ENCODE measurements at places on chromosomes 3 and 15. TPM values are rescaled to one million over a fixed set of nuclear protein-coding genes. Genes with fewer than 3 reads are reported as not detected.

DNA sequence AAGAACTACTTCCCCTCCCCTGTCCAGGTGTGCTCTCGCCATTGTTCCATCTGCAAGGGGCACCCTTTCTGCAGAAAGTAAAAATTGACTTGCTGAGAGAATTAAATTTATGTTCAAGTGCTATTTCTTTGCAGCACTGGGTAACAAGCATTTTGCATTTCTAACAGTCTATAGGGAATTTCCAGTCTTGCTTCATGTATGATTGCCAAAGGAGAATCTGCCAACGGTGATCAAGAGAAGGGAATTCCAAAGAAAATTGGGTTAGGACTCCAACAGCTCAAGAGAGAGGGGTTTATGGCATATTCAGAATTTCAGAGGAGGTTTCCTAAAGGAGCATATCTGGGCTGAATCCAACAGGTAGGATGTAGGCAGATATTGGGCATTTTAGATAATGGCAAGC lies 136.7 kb upstream of the WNT5A start:
- DNase-seq: no peak

- peak; percentile 56 for DNase-seq
Measured at GRCh38 chr3:50165910-50166538, 10.9 kb downstream of the SEMA3F start.

DNA sequence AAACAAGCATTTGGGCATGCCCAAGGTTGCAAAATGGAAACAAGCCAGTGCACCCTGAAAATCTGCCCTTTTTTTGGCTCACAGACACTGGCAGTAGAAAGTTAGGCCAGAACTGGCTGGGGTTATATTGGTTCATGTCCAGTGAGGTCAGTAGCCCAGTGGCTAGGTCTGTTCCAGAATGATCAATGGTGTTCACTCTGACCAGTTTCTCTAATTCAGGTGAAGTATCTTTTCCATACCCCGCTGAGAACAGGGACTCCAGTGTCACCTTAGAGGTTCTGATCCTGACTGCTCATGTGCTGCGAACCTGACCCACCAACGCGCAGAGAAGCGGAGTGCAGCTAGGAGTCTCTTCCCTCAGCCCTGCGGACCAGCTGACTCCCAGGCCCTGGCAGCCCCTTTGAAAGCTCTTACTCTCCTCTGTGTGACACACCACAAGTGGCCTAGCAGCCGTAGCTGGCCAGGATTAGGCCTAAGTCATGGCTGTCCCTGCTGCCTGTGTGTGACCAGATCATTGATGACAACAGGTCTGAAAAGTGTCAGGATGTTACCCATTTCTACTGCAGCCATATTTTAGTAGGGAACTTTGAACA lies 123.5 kb downstream of the GHSR start:
- DNase-seq: no peak

DNA sequence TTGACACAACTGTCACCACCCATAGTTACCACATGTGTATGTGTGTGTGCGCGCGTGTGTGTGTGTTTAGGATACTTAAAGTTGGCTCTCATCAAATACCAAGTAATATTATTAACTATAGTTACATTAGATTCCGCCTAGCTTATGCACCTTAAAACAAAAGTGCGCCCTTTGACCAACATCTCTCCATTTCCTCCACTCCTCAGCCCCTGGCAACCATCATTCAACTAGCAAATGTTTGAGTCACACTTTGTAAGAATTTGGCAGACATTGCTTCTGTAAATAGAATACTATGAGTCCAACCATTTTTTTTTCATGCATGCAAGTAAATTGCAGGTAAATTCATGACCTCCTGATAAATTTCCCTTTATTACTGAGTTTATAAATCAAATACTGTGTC lies 169.3 kb downstream of the GBE1 start:
- no peak for DNase-seq

DNA sequence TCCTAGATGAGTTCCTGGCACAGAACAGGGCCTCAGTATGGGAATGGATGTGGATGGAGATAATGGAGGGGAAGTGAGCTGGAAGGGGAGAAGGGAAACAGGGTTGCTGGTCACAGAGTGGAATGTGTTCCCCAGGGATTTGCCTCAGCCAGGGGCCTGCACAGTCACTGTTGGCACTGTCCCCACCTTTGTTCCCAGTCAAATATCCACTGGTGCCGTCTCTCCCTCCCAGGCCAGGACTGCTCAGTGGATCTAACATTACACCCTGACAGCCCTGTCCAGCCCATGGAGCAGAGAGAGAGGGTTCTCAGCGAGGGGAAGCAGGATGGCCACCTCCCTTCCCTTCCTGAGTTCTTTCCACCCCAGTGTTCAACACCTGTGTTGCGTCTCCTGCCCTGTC lies 1.5 kb upstream of the PPP1R2 start:
- DNase-seq: no peak

GRCh38 chr3:189222927-189223636 lies 51.3 kb downstream of the TPRG1 start:
- DNase-seq: no peak

- DNase-seq: no peak
Measured at GRCh38 chr3:190436331-190436730, 13.4 kb downstream of the TMEM207 start.

FBLN2 gene
- polyA plus RNA-seq: 3.2 TPM

TTC21A gene
- polyA plus RNA-seq: 4.8 TPM

MST1R gene
- polyA plus RNA-seq: 0.30 TPM

SST gene
- polyA plus RNA-seq: not detected

PCOLCE2 gene
- 59.0 TPM for polyA plus RNA-seq

All from kidney (tissue), 22 donors.